ENCODE measurements at places on chromosomes 2 and 18. TPM values are rescaled to one million over a fixed set of nuclear protein-coding genes. Genes with fewer than 3 reads are reported as not detected.

DNA sequence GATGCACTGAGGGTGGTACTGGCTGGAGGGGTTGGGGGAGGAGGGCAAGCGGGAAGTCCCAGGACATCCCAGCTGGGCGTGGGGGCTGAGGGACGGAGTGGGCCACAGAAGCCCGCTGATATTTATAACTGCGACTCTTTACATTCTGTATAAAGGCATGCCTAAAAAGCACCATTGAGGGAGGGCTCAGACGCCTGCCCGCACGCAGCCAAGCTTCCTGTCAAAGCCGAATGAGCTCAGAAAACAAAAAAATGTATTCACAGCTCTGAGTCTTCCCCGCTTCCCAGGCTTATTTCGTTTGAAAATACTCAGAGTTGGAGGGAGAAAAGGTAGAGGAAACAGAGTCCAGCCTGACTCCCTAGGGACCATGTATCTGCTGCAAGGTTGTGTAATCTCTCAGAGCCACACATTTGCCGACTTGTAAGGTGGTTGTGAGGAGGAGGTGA lies 170.1 kb upstream of the HAAO start:
- peak; percentile 66 for DNase-seq

DNA sequence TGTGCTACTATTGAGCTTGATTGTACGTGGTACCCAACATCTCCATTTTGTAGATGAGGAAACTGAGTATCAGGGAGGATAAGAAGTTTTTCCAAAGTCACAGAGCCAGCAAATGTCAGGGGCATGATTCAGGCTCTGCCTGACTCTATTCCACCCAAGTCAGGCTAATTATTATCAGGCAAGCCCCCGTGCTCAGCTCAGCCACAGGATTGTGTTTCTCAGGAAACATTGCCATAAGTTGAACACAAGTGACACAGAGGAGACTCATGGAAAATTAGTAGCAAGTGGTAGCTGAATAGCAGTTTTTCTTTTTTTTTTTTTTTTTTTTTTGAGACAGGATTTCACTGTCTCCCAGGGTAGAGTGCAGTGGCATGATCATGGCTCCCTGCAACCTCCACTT lies 260.5 kb downstream of the C1D start:
- no peak for DNase-seq

Gene COL5A2
- total RNA-seq = 671 TPM

Gene MERTK
- total RNA-seq = 0.65 TPM

All from fibroblast of the aortic adventitia (primary cell).